ENCODE measurements at places on chromosomes 12 and 14.

DNA sequence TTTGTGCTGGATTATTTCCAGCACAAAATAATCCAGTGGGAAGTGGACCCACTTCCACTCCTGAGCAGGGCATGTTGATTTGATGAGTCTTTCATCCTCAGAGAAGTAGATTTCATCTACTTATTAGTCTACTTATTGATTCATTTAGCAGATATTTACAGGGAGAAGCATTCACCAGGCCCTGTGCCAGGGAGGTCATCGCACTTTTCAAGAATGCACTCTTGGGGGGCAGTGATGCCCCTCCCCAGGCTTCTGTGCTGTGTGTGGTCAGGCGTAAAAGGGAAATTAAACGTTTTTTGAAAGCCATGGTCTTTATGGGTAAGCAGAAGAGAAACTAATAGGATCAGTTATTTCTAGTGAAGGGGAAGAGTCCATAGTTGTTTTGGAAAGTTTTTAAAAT is 610.7 kb upstream of the TMEM132C start:
- DNase-seq, result no peak

- no peak for DNase-seq
Observed at GRCh38 chr12:106767954-106768822, 6.3 kb upstream of the RIC8B start.

DNA sequence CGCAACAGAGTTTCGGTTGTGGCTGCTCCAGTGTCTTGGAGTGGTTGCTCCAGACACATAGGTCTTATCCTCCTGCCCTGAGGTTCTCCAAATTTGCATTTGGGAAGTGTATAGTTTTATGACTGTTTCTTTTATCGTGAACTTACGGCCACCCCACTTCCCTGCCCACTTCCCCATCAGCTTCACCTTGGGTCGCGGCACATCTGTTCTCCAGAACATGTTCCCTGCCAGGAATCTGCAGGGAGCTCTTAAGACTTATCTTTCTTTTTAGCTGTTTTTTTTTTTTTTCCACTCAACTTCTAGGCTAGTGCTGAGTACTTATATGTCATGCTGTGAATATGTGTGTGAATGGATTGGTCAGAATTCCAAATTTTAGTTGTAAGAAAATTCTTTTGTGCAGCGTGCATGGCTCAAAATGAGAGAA is 75.4 kb downstream of the ETV6 start:
- DNase-seq, result no peak

GRCh38 chr12:103799504-103799856 is 41.6 kb downstream of the NT5DC3 start:
- no peak for DNase-seq

GRCh38 chr12:124392271-124392666 is 97.4 kb downstream of the RFLNA start:
- no peak for DNase-seq

DNA sequence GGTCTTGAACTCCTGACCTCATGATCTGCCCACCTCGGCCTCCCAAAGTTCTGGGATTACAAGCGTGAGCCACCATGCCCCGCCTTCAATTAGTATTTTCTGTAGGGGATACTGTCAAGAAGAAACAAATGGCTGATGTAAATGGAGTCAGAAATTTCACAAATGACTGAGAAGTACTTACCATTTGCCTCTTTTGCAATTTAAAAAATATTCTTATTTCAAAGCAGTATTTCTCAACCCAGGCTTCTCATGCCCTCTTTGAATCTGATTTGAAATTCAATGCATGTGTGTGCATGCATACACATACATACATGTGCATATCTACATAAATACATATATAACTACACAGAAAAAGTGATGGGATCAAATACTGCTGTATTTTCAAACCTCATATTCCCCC is 4.4 kb downstream of the PSMA6 start:
- no peak for DNase-seq

DNA sequence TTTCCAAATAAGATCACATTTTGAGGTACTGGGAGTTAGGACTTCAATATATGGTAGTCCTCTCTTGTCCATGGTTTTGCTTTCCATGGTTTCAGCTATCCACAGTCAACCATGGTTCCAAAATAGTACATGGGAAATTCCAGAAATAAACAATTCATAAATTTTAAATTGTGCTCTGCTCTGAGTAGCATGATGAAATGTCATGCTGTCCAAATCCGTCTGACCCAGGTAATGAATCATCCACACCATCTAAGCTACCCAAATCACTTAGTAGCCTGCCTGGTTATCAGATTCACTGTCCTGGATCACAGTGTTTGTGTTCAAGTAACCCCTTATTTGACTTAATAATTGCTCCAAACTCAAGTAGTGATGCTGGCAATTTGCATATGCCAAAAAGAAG is 197.9 kb downstream of the TMTC3 start:
- DNase-seq, result no peak

DNA sequence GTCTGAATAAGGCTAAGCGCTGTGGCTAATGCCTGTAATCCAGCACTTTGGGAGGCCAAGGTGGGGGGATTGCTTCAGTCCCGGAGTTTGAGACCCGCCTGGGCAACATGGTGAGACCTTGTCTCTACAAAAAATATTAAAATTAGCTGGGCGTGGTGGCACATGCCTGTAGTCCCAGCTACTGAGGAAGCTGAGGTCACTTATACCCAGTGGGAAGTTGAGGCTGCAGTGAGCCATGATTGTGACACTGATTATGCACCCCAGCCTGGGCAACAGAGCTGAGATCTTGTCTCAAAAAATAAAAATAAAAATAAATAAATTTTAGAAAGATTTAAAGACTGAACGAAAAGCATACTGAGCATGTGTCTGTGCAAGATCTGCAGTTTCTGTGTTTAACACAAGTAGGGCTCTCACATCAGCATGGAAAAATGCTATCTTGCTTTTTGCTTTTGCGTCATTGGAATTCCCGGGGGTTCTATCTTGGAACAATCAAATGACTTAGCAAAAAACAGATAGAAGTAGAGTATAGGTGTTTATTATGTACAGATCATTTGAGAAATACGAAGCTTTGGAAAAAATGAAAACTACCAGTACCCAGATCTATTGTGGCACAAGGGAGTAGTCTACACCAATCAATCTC is 161.9 kb downstream of the CAPZA3 start:
- no peak for DNase-seq

DNA sequence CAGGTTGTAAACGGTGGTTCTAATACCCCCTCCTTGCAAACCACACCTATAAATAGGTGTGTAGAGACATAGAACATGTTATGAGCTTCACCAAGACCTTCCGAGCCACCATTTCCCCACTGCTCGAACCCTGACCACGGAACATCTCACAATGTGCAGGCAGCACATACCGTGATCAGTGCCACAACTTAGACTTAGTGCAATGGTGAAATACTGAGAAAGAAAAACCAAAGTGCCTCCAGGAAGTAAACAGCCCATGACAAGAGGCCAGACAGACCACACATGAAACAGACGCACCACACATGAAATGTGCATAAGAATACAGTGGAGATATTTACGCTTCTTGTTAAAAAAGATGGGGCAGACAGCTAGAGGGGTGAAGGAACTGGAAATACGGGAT is 166.9 kb upstream of the CCND2 start:
- no peak for DNase-seq
